ENCODE measurements at places on chromosomes 7 and 10.

DNA sequence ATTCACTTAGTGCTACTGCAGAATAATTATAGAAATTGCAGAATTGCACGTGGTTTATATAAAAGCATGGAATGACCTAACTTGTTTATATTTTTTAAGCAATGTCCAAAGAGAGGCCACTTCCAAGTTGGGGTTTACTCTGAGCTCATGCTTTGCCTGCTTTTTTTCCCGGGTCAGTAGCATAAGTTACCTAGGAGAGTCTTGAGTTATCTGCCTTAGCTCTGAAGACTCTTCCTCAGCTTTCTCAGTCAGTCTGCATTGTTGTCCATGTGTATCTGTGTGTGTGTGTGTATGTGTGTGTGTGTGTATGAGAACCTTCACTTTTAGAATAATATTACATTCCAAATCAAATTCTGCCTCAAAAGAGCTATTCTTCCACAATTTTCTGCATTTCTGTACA lies 239.5 kb upstream of the TCF7L2 start:
- no peak for DNase-seq

GRCh38 chr10:5620966-5621365 lies 45.4 kb downstream of the ASB13 start:
- no peak for DNase-seq

DNA sequence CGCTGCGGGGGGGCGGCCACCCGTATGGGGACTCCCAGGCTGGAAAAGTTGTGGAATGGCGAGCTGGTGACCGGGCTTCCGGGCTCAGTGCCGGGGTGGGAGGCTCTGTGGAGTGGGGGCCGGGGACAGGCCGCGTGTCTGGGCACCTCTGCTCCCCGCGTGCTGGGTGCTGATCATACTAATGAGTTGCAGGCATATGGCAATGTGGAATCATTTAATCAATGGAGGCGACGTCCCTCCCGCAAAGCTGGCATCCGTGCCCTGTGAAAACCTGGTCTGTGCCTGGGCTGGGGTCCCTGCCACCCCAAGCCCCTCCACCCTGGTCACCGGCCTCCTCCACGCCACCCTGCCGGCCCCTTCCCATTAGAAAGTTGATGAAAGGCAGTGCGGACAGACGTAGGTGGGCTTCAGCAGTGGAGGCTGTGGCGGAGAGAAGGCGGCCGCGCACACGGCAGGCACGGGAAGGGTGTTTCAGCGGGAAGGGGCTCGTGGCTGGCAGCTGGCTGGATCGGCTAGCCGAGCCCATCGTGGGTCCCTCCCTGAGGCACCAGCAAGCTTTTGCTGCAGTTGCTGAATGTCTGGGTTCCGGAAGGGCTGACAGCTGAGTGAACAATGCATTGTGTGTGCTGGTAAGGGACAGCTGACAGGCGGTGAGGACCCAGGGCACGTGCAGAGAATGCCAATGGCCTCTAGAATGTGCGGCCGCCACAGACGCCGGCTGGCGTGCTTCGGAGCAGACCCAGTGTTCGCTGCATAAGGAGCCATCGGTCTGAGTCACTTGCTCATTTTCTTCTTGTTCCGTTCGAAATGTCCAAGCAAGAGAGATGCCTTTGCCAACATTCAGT lies 1.5 kb downstream of the ADGRA1 start:
- DNase-seq, result no peak

GRCh38 chr7:111006691-111007090 lies 84.2 kb upstream of the LRRN3 start:
- DNase-seq, result peak; percentile 11

- no peak for DNase-seq
Measured at GRCh38 chr10:60757420-60757895, 20.8 kb upstream of the CDK1 start.

GRCh38 chr7:2964208-2964607 lies 79.5 kb downstream of the CARD11 start:
- DNase-seq, result no peak

DNA sequence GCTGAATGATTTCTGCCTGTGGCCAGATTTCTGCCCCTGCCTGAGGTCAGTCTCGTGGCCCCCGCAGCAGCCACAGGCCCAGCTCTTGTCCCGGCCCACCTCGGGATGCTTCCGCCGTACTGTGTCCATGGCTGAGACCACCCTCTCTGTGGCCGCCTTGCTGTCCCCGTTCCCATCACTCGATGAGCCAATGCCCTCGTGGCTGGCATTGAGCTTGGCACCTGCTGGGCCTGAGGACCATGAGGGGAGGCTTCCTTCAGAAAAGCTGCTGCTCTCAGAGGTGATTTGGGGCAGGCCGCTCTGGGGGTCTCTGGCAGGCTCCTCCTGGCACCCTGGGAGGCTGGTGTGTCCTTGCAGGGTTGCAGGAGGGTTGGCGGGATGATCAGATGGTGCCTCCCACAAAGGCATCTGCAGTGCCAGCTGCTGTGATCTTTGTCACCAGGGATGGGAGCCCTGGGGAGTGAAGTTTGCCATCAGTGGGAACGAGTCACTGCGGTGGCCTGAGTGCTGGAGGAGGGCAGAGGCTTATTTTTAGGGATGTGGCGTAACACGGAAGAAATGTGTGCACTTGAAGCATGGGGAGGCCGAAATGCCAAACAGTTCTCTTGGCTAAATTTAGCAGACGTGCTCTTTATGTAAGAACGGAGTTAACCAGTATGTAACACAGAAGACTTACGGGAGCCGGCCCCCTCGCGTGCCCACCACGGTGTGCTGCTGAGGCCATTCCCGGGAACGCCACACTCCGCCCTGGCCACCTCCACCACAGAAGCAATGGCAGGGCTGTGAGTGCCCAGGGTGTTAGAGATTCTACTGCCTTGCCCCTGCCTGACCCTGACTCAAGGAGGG lies 47.7 kb downstream of the VIPR2 start:
- no peak for DNase-seq

GRCh38 chr7:101457001-101457750 lies 94.5 kb downstream of the COL26A1 start:
- DNase-seq, result no peak
